A549 (cell line): ENCODE measurements at places on chromosomes 7 and 10.

GRCh38 chr10:88104223-88104622, 240.8 kb downstream of the PTEN start:
- no peak for DNase-seq

DNA sequence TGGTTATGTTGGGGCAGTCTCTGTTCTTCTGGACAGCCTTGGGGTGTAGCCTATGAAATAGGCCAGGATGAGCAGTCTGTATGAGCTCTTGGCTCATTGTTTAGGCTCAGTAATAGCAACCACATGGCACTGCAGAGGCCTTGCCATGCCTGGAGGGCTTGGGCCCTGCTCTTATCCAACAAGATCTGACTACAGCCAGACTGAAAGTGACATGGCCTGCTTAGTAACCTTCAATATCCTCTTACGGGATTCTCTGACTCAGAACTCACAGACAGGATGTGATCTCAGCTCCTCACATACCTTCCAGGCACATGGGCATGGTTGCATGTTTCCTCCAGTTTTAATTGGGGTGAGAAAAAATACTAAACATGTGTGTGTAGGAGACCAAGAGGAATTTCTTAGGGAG, 289.3 kb downstream of the PTEN start:
- peak; percentile 74 for DNase-seq

GRCh38 chr7:80584778-80585177, 53.7 kb upstream of the CD36 start:
- no peak for DNase-seq

DNA sequence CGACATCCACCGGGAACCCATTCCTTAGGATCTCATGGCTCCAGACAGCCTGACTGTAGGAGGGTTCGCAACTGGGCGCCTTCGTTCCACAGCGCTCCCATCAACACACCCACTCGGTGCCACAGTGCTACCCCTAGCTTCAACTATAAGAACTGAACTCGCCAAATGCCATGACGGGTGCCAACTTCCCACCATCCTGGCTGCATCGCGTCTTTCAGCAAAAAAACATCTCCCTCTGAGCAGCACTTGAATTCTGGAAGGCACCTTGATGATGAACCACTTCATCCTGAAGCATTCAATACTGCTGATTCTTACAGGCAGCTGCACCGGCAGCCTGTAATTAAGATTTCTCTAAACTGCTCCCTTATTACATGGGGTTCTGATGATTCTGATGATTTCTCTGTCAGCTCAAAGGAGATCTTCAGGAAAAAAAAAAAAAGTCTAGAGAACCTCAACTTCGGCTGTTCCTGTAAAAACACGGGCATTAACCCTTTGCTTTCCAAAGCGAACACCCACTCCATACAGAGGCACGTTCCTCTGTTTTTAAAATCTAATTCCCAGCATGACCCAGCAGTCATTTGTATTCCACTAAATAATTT, 1.3 kb downstream of the CYTH3 start:
- peak; percentile 92 for DNase-seq

DNA sequence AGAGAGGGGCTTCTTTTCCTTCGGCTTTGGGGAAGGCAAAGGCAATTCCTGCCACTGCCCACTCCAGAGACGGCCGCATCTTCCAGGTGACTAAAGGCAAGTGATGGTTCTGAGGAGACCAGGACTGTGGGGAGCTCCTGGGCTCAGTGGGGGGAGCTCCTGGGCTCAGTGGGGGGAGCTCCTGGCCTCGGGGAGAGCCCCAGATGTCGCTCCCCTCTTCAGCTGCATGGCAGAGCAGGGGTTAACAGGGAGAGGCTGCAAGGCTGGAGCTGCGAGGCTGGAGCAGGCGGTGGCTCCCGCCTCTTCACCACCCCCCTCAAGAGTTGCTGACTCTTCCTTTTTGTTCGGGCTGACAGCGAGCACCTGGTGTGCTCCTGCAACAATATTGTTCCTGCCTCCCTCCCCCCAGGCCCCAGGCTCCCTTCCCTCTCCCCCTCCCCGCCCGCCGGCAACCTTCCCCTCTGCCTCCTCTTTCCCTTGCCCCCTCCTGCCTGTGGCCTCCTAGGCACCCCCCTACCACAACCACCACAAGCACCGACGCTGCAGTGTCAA, 56.3 kb upstream of the LBX1 start:
- DNase-seq = no peak

DNA sequence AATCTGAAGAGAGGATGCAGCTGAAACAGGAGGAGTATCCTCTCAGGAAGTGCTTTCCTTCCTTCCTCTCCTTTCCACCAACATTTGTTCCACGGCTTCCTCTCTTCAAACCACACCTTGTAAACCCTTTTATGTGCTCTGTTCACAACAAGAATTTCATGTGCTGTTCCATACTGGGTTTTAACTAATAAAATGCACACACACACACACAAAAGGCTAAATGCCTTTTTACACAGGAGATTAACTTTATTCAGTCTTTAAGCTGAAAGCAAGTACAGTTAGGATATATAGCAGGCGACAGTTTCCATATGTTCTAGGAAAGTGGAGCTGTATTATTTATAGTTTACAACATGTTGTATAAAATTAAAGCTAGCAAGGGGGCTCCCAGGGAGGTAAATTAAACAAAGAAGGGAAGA, 106.7 kb downstream of the REEP3 start:
- no peak for DNase-seq

DNA sequence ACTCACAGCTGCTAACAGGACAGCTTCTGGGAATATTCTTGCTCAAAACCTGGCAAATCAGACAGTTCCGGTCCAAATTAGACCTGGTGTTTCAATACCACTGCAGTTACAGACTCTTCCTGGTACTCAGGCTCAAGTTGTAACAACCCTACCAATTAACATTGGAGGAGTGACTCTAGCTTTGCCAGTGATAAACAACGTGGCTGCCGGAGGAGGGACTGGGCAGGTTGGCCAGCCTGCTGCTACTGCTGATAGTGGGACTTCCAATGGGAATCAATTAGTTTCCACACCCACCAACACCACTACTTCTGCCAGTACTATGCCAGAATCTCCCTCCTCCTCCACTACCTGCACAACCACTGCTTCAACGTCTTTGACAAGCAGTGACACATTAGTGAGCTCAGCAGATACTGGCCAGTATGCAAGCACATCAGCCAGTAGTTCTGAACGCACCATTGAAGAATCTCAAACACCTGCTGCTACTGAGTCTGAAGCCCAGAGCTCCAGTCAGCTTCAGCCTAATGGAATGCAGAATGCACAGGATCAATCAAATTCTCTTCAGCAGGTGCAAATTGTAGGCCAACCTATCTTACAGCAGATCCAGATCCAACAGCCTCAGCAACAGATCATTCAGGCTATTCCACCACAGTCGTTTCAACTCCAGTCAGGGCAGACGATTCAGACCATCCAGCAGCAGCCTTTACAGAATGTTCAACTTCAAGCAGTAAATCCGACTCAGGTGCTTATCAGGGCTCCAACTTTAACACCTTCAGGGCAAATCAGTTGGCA, 2.1 kb downstream of the SP4 start:
- no peak for DNase-seq

GRCh38 chr10:124226271-124227054, 133.1 kb upstream of the CHST15 start:
- no peak for DNase-seq

GRCh38 chr7:5393748-5394147, 29.9 kb downstream of the TNRC18 start:
- DNase-seq = no peak

DNA sequence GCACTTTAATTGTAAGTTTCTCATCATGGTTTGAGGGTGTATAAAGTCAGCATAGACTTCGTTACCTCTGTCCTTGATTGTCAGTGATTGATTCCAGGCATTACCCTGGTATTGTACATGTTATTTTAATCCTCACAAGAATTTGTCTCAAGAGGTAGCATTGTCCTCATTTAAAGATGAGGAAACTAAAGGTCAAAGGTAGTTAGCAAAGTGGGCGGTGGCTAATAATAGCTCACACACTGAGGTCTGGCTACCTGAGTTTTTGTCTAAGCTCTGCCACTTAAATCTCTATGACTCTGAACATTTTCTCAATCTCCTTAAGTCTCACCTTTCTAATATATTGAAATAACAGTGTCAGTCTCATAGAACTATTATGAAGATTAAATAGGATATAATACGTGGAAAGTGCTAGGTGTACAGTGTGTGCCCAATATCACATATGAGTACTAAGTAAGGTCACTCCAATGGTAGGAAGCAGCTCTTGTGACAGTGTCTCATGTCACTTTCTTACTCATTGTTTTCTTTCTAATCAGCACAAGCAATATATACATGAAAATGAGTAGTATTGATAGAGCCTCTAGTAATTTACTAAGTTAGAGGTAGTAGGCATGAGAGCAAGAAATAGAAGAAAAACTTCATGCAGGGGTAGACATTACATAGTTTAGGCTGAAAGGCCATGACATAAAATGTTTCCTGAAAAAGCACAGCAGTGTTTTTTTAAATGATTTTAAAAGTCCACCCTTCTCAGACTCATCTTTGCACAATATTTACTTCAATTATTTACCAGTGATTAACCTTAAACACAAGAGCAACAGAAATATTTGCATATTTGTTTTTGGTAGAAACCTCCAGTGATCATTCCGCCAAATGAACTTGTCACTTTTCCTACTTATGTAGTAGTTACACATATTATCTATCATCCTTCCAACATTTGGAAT, 21.0 kb downstream of the AHR start:
- DNase-seq = no peak

DNA sequence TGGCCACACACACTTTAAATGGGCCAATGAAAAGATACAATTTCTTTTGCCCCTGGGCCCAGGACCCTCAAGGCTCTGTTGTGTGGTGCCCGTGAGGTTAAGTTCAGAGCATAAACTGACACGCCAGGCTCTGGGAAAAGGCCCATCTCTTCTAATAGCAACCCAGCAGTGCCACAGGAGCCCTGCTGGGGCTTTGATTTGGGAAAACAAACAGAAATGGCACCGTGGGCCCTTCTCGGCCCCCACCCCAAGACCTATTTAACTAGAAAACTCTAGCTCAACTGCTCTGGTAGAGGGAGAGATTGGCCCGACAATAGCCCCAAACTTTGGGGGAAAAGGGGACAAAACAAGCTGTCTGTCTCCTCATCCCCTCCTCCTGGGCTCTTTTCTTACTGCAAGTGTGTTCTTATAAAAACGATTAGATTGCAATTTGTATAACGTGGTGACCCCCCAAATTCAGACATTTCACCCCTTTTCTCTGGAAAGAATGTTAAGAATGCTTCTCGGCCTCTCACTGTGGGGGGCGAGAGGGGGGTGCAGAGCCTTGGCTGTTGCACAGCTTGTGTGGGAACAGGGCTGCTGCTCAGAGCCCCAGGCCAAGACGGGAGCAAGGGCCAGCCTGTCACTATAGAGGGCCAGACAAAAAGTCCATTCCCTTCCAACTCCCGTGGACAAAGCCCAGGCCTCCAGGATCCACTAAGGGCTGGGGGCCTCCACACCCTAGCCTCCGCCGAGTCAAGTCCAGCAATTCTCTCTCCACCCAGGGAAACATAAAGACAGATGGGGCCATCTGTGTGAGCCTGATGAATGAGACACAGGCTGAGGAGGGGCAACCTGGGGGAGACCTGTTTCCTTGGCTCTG, 26.8 kb downstream of the DPCD start:
- DNase-seq = no peak

GRCh38 chr10:125023862-125024496, 82.1 kb downstream of the ZRANB1 start:
- DNase-seq = no peak

GRCh38 chr7:151501676-151502075, 18.0 kb downstream of the RHEB start:
- no peak for DNase-seq

DNA sequence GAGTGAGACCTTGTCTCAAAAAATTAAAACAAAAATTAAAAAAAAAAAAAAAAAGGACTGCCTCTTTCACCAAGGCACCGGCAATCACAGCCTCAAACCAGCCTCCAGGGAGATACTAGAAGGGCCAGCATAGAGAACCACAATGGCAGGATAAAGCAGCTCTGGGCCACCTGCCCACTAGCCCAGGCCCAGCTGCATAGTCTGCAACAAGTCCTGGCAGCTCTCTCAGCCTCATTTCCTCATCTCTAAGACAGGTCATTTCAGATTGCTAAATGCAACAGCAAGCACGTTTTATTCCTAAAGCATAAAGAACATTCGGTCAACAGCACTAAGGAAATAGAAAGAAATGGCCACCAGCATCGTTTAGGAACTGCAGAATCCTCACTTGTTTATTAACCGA, 28.8 kb downstream of the XPNPEP1 start:
- DNase-seq = no peak

- no peak for DNase-seq
Observed at GRCh38 chr10:3432081-3432825, 259.7 kb upstream of the PITRM1 start.

DNA sequence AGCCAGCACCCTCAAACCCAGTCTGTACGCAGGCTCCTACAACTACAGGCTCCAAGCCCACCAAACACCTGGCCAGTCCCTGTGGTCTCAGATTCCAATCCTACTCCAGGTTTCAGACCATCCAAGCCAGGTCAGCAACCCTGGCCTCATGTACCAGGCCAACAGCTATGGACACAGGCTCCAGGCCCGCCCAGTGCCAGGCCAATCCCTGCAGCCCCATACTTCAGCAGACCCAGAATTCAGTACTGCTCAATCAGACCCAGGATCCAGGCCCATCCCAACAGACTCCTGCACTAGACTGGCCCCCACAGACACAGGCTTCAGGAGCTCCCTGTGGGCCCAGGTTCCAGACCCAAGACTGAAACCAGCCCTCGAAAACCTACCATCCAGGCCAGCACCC, 32.3 kb downstream of the HPSE2 start:
- no peak for DNase-seq

- DNase-seq = no peak
Observed at GRCh38 chr10:26214004-26214403, 2.6 kb upstream of the GAD2 start.

GRCh38 chr7:101947899-101948298, 130.5 kb downstream of the CUX1 start:
- DNase-seq = no peak

DNA sequence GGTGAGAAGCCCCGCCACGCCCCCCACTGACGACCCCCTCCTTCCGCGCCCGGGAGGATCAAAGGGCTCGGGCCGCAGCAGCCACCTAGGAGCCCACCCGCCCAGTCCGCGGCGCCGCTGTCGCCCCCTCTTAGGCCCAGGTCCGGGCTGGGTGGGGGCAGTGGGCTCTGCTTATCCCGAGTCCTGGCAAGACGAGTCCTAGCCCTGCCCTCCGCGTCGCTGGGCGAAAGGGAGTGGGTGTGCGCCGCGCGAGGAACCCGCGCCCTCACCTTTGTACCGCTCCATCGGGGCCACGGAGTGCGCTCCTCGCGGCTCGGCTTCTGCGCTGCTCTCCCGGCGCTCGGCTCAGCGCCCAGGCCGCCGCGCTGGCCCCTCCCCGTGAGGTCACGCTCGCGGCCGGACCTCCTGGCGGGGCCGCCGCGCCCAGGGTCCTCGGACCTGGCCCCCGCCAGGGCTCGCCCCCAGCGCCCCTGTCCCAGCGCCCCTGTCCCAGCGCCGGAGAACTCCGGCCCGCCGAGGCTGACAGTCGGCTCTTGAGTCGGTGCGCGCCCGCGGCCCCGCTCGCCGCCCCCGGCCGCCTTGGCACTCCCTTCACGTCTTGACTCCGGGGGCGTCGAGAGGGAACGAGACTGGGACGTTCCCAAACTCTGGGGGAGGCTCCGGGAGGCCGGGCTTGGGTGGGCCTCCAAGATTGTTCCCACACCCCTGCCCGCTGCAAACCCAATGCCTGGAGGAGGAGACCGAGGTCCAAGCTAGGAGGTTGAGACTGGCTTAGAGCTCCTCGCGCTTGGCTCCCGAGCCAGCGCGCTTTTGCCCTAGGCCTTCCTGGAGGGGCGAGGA, at the start of gene AFAP1L2:
Gene AFAP1L2 (minus strand): TSS at position 332 of the 840 bp plus-strand sequence. CDS start 47 bp downstream, at position 285.
- DNase-seq = peak; percentile 65

- no peak for DNase-seq
Observed at GRCh38 chr10:78944723-78945312, 123.9 kb upstream of the ZMIZ1 start.

- DNase-seq = no peak
Observed at GRCh38 chr10:98673171-98673782, 226.5 kb upstream of the HPS1 start.
